ENCODE measurements at places on chromosomes 6 and 20.

GRCh38 chr6:72832271-72832670, 210.4 kb downstream of the KCNQ5 start:
- DNase-seq, result no peak

DNA sequence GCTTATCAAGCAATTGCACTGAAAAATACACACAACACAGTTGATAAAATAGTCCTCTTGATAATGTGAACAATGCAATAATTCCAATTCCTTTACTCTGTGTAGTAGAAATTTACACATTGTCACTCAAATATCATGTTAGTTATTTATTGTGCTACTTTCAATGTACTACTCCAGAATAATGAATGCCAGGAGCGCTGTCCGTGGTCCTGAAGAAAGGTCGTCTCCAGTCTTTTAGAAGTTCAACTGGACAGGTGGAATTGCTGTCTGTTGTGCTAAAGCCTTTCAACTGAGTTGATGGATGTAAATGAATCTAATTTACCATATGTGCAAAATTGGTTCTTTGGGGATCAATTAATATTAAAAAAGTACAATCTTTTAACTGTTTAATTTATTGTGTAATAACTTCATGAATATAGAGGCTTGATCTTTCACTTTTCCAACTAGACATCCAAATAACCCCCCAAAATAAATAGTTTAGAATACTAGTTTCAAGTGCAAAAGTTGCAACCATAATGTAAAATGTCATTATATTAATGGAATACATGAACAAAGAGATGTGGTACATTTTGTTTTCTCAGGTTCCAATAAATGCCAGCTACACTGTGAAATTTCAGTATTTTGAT, 3.2 kb downstream of the GRIK2 start:
- peak; percentile 67 for DNase-seq

DNA sequence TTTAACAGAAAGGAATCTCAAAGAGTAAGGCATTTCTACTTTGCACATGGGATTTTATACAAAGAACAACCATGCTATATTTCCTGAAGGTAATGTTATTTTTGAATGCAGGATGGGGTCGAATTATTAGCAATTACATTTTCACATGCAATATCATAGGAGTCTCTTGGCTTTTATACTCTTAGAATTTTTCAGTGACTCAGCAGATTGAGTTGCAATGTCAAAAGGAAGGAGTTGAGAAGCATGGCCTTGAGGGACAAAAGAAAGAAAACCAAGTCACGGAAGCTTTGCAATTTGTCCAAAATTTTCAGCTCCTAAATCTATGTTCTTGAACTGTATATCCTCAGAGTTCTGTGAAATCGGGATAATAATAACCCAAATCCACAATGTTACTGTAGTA, 181.1 kb downstream of the GRM1 start:
- no peak for DNase-seq

DNA sequence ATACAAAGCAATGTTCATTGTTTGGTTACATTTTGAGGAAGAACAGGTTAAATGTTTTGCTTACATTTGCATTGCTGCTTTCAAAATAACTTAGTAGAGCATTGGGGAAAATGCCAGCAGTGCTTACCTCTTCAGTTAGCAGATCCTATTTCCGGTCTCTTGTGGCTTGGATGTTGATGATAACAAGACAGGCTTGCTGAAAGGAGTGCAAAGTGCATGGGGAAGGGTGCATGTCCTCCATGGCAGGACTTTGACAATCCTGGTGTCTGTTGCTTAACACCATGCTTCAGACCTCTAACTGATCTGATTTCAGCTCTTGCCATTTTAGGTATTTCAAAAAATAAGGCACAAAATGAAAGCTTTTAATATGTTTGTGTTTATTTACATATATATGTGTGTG, 21.1 kb downstream of the TPD52L1 start:
- no peak for DNase-seq

DNA sequence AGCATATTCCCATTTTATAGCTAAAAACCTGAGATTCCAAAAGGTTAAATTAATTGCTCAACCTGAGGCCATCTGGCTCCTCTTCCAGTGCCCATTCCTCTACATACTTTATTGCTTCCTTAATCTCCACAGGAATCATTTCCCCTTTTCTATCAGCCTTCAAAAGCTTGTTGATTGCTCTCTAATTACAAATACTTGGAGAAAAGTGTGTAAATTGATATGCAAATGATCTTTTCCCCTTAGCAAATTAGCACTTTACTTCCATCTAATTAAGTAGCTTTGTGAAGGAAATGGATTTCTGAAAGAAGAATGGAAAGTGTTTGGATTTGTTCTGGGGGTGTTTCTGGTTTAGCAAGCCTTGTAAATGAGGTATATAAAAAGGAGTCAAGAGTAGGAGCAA, 323.3 kb downstream of the GRIK2 start:
- no peak for DNase-seq

GRCh38 chr6:144467921-144468320, 182.8 kb downstream of the UTRN start:
- no peak for DNase-seq

GRCh38 chr6:99589290-99589672, 17.4 kb upstream of the PRDM13 start:
- DNase-seq, result no peak

GRCh38 chr6:144477396-144477795, 192.3 kb downstream of the UTRN start:
- no peak for DNase-seq

Measured in tibial artery (tissue), 4 donors.